Motor neuron (in vitro differentiated cells): ENCODE measurements at places on chromosomes 3 and 15.

DNA sequence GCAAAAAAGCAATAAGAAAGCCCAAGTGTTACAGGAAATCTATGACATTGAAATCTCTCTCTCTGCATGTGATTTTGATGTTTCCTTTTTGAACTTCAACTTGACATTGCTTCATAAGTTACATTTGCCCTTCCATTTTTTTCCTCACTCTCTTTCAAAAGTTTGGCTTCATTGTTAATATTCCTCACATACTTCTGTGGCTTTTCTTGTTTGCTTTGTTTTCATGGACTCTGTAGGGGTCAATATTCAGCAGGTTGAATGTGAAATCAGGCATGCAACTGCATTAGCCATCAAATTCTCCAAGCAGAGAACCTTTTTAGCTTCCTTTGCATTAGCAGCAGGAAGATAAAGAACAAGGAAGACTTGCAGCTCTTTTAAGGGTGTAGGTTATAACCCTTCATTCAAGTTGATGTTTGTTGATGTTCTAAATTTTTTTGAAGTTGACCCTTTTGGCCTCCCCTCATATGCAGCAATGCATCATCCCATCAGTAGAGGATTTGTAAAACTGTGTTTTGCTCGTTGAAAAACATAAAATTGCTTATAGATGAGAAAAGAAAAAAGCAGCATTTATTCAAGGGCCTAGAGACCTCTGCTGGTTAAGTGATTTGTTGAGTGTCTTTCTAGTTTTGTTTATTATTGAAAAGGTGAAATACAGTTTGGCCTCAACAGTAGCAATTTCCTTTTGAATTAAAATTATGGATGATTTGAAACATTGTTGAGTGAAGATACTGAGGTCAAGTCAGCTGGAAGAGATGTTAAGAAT, 211.4 kb downstream of the IL5RA start:
- no peak for ATAC-seq

DNA sequence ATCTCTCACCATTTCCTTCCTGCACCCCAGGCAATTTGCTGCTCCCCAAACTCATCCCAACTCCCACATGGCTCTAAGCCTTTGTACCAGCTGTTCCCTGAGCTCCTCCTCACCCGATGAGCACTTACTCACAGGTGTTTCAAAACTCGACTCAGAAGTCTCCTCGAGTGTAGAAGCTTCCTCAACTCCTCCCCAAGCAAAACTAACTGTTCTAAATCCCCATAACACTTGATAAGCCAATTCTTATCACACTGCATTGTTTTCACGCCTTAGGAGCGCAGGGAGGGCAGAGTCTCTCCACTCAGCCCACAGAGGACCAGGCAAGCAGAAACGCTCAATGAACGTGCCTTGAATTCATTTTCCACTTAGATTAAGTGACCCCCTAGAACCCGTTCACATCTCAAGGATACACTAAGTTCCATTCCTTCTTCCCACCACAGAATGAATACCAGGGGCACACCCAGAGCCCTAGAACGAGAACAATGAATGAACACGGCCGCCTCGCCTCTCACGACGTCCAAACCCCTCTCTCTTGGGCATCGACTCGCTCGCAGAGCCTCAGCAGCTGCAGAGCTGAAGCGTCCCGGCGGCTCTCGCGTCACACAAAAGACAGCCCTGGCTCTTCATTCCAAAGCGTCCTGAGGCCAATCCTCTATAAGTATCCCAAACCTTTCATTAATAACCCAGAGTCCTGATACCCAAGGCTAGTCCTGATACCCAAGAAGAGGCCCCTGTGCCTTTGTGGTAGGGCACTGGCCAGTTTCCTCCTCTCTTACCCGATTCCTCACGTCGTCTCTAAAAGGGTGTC, 1.1 kb downstream of the RAF1 start:
- ATAC-seq, result peak; percentile 23

- no peak for ATAC-seq
Observed at GRCh38 chr3:68986496-68987208, 26.8 kb downstream of the EOGT start.

GRCh38 chr3:190306026-190306425, 16.2 kb downstream of the CLDN1 start:
- ATAC-seq, result no peak

- no peak for ATAC-seq
Observed at GRCh38 chr15:34160735-34161134, 49.2 kb downstream of the KATNBL1 start.

DNA sequence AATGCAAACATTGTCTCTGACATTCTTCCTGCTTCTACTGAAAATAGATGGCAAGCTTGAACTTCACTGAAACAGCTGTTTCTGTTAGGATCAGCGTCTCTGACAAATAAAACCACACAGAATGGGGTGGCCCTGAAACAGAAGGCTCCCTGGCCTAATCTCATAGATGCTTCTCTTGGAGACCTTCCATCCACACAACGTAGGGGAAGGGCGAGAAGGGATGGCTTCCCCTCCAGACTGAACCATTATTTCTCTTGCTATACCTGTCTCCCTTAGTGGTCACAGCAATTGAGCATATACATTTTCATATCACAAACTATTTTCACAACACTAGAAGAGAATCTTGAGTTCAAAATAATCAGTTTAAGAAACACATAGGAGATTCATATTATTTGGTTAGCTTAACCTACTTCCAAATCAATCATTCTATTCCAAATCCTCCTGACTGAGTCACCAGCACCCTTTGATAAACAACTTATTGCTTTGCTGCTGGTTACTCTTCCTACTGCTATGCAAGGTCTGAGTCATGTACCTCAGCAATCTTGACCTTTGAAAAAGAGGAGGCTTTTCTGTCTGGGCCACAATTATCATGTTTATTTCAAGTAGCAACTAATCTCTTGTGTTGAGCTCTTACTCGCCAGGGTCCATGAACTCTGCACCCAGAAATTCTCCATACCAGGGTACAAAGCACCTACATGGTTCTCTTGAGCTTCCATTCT, 45.5 kb downstream of the CBLB start:
- ATAC-seq, result peak; percentile 38

- ATAC-seq, result peak; percentile 3
Observed at GRCh38 chr3:194871864-194872668, 186.4 kb downstream of the FAM43A start.

DNA sequence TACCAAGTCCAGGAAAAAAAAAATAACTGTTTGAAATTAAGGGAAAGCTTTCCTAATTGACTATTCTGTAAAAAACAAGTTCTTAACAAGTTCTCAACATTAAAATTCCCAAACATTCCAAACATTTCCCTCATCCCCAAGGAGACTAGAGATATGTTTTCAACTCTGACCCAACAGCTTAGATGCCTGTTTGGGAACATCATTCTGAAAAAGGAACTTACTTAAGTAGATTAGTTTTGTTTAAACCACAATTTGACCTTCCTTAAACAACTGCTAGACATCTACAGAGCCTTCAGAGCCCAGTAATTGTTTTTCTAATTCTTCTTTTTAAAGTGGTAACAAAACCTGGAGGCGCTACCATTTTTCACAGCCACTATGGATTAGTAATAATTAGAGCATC, 12.8 kb downstream of the UBR1 start:
- ATAC-seq, result no peak

DNA sequence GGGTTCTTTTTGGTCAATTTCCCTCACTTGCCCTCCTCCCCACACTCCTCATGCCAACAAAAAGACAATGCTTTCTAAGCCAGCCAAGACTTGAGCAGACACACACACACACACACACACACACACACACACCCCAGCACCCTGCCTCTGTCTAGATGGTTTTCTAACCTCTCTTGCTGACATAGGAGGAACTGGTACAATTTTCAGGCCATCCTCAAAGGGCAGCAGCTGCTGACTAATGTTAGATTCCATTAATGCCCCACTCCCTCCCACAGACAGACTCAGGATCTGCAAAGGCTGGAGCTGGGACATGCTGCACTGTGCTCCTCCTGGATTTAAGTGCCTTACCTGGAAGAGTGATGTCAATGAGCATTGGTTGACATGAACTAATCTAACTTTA, 438.4 kb downstream of the OCA2 start:
- no peak for ATAC-seq
